ENCODE measurements at places on chromosomes 3 and 15.

GRCh38 chr3:44000586-44000985, 241.1 kb upstream of the TOPAZ1 start:
- no peak for DNase-seq

DNA sequence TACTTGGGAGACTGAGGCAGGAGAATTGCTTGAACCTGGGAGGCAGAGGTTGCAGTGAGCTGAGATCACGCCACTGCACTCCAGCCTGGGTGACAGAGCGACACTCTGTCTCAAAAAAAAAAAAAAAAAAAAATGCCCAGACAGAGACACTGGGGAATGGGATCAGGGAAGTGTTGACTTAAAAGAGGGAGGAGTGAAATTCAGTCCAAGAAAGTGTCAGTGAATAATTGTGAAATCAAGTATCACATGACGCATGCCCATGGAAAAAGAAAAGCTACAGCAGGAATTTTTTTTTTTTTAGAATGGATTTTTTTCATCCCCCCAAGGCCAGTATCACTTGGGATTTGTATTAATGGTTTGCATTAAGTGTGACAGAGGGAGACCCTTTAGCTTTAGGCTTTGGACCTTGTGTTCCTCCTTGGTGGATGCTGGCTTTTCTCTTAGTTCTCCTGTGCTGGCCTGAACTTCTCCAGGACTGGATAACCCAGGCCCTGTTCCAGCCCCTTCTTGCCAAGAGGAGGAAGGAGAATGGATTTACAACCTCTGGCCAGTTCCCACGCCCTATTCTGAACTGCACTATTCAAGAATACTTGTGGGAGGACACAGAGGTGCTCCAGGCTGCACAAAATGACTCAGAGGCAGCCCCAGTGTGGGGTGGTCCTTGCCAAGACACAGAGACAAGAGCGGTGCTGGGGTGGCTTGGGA, 36.7 kb upstream of the ZNF774 start:
- DNase-seq, result peak; percentile 40

GRCh38 chr15:48939648-48940047, 24.1 kb downstream of the SHC4 start:
- no peak for DNase-seq

DNA sequence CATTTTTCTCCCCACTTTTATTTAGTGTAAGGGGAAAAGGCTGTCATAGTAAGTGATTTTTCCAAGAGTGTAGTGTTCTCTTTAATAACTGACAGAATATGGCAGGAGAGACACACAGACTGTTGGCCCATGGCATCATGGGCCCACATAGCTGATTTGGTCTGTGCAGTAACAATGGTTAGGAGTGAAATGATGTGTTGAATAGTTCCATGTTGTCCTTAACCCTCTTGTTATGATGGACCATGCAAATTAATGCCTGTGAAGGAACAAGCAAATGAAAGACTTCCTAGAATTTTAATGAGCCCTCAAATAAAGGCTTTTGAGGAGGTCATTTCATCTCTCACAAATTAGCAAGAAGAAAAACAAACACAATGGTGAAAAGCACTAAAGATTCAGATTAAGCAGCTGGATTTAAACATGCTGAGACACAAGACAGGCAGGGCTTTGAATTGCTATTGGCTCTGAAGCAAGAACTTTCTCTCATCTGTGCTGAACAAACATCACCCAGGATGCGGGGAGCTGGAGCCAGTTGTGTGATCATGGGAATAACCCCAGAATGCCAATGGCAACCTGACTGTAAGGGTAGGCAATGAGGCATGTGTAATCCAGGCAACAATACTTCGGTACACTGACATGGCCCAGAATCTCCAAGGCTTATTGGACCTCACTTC, 136.7 kb upstream of the VEPH1 start:
- DNase-seq, result no peak

DNA sequence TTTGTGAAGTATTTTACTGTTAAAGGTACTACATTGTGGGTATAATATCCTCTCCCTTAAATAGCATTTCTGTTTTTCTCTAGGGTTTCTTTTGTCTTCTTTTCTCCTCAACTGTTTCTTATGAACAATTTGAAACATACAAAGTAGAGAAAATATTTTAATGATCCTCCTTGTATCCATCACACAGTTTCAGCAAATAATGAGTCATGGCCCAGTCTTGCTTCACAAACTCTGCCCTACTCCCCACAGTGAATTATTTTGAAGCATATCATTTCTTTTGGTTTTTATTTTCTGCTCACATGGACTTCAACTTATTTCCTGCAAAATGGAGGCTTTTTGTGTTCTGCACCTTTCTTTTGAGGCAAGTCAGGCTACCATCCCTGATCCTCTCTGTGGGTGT, 6.1 kb upstream of the SCAANT1 start:
- DNase-seq, result no peak

DNA sequence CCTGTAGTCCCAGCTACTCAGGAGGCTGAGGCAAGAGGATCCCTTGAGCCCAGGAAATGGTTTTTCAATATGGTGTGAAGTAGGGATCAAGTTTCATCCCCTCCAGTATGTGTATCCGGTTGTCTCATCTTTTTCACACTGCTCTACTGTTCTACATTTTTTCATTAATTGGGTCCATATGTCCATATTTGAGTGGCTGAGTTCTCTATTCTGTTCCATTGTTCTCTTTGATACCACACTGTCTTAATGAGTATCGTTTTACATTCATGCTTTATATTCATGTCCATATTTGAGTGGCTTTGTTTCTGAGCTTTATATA, 81.6 kb upstream of the LRRFIP2 start:
- no peak for DNase-seq

- no peak for DNase-seq
Observed at GRCh38 chr3:43695443-43695842, 4.7 kb downstream of the ABHD5 start.

GRCh38 chr15:39558421-39558820, 22.5 kb upstream of the THBS1 start:
- DNase-seq, result no peak

DNA sequence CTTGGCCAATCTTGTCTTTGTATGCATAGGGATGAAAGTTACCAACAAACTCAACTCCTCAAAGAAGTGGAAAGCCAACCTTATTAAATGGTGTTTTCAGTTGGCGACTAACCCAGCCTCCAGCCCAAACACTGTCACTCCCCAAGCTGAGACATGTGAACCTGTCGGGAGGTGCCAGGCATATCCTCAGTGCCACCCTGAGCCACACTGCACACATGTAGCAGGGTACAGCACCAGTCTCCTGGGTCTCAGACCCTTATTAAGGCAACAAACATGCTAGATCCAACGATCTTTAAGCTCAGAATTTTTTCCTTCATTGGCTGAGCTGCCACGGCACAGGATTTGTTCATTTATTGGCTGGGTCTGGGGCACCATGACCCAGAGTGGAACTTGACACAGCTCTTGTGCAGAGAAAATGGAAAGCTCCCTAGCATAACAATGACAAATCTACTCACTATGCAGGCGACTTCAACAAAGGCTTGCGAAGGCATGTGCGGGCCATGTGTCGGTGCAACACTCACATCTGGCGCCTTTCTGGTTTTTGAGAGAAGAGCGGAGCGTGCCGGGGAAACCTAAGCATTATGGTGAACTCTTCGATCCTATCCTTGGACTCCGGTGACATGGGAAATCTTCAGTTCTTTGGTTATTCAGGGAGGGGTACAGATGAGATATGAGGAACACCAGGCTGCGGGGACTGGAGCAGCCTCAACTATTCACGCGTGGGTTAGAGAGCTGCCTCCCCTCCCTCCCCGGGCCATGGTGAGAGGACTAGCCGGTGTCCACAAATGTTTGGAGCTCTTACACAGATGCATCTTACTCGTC, 190.1 kb downstream of the FAM43A start:
- no peak for DNase-seq

GRCh38 chr15:85606738-85607137, 188.0 kb downstream of the KLHL25 start:
- no peak for DNase-seq

DNA sequence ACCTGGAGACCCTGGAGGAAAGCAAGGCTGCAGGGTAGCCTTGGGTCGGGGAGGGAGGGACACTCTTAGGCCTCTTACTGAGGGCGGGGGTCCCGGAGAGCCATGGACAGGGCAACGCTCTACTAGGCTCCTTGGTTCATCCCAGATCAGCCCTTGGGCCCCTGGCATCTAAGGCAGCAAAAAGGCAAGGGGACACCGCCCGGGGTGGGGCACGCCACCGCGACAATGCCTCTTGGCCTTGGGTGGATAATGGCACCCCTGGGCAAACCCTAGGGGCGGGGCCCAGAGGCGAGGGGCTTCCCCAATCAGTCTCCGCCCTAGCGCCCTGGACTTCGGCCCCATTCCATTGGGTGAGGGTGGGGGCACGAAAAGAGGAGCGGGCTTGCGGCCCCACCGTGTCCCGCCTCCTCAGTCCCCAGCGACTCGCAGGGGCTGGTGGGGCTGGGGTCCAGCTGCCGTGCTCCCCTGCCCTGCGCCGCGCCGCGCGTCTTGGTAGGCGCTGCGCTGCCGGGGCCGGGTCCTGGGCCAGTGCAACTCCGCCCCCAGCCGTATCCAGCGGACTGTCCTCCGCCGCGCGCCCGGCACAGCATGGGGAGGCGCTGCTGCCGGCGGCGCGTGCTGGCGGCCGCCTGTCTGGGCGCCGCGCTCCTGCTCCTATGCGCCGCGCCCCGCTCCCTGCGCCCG, at the start of gene CHST13:
Gene CHST13, plus strand, starts transcription at position 411 of the 684 bp plus-strand sequence. Its CDS starts 178 bp downstream, at position 589.
- DNase-seq, result peak; percentile 49

DNA sequence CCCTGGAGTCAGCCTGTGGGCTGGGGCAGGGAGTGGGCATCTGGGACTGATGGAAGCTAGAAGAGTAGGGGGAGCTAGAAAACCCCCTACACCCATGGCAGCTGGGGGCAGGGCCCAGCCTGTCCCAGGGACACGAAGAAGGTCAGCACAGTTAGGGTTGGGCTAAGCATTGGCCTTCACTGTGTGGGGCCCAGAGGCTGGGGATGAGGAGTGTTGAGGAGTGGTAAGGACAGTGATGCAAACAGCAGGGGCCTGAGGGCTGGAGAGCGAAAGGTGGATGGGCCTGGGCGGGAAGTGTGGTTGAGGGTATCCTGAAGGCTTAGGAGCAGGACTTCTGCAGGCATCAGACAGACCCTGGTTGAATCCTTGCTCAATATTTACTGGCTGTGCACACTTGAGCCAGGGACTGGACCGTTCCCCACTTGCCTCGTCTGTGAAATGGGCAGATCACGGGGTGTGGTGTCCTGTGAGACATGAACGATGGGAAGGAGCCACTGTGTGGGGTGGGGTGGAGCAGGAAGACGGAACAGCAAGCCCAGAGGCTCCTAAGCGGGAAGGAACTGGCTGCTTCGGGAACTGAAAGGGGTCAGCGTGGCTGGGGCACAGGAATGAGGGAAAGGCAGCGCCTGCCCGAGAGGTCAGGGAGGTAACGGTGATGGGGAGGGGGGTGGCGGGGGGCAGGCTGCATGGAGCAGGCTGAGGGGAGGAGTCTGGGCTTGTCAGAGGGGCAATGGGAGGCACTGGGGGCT, 7.3 kb downstream of the PRKCD start:
- DNase-seq, result no peak

GRCh38 chr3:141538568-141539240, 51.9 kb downstream of the RASA2 start:
- no peak for DNase-seq

- DNase-seq, result no peak
Observed at GRCh38 chr3:46576-46975, 150.0 kb upstream of the CHL1 start.

DNA sequence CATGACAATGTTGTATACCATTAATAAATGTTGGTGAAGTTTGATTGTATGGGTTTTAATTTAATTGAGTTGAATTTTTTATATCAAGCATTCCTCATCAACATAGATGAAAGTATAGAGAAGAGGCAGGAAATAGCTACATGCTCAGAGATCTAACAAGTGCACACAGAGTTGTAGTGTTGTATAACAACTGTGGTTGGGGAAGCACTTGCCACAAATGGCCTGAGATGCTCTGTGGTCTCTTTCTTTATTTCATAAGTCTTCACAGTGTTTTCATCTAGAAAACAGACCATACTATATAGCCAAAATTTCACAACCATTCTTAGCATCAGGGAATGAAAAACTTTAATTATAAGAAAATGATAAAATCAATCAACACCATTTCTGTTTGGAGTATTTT, 682.6 kb upstream of the NECTIN3 start:
- DNase-seq, result no peak

DNA sequence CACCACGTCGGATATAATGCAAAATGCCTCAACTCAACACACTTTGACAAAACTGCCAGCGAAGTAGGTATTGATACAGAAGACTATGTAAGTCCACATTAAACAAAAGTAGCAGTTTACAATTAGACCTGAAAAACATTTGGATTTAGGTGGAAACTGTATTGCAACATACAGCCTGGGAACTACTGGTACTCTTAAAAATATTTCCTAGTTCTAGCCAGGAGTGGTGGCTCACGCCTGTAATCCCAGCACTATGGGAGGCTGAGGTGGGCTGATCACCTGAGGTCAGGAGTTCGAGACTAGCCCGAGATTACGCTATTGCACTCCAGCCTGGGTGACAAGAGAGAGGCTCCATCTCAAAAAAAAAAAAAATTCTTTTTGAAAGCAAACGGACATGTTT, 246.2 kb downstream of the ZBTB20 start:
- no peak for DNase-seq

GRCh38 chr3:106823701-106824100, 553.5 kb upstream of the CCDC54 start:
- DNase-seq, result peak; percentile 25

- DNase-seq, result no peak
Observed at GRCh38 chr3:136075811-136076210, 110.3 kb downstream of the PPP2R3A start.

DNA sequence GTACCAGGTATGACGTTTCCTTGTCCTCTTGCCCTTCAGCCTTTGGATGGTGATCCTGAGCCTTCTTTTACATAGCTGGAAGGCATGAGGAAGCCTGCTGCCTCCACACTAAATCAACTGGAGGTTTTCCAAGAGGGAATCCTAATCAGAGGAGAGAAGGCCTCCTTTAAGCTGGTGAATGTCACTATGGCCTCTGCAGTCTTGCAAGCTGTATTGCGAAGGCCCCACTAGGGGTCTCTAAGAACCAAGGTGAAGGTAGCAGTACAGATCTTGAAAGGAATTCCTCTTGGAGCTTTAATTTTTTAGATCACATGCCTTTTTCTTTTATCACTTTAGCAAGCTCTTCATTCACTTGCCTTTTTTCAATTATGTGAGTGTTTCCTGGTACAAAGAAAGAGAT, 119.2 kb downstream of the GHSR start:
- no peak for DNase-seq

- DNase-seq, result no peak
Observed at GRCh38 chr3:34219556-34219955, 421.1 kb downstream of the PDCD6IP start.

DNA sequence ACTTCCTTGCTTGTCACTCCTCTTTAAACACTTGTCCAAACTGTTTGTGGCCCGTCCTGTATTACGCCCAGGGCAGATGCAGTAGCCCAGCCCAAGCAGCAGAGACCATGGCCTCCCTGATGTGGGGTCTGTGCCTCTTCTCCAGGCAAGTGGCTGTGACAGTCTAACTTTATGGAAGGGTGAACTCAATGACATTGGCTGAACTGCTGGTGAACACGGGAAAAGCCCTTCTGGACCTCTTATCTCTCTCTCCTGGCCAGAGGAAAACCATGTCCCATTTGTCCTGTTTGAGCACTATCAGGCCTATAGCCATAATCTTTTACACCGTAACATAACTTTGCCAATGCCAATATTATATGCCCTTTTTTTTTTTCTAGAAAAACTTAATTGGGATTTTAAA, 67.6 kb downstream of the SMAD3 start:
- no peak for DNase-seq
